Retina (tissue), 1 donor: ENCODE measurements at places on chromosomes 6 and 20.

GRCh38 chr20:60306105-60306504 lies 347.9 kb downstream of the CDH26 start:
- DNase-seq, result no peak

DNA sequence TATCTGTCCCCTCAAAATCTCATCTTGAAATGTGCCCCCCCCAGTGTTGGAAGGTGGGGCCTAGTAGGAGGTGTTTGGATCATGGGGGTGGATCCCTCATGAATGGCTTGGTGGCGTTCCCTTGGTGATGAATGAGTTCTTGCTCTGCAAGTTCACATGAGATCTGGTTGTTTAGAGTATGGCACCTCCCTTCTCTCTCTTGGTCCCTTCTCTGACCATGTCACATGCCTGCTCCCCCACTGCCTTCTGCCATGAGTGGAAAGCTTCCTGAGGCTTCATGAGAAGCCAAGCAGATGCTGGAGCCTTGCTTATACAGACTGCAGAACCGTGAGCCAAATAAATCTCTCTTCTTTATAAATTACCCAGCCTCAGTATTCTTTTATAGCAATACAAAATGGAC lies 70.9 kb downstream of the MAN1A1 start:
- no peak for DNase-seq

- DNase-seq, result no peak
Measured at GRCh38 chr6:120274547-120274946, 925.0 kb upstream of the MAN1A1 start.

- DNase-seq, result no peak
Measured at GRCh38 chr20:64006902-64007301, 26.0 kb downstream of the PRPF6 start.

DNA sequence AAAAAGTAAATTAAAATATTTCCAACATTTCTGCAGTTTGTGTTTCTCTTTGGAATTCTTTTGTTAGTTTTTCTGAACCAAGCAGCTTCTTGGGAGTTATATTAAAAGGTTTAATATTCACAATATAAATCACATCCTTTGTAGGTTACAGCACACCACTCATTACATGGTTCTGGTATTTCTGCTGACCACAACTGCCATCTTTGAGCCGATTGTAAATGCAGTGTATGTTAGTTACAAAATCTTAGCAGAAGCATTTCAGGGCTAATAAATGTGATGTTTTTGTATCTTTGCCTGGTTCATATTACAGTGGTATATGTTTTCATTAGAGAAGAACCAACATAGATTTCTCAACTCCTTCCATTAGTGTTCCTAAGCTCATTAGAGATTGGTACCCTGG lies 19.1 kb upstream of the TSHZ2 start:
- DNase-seq, result no peak

DNA sequence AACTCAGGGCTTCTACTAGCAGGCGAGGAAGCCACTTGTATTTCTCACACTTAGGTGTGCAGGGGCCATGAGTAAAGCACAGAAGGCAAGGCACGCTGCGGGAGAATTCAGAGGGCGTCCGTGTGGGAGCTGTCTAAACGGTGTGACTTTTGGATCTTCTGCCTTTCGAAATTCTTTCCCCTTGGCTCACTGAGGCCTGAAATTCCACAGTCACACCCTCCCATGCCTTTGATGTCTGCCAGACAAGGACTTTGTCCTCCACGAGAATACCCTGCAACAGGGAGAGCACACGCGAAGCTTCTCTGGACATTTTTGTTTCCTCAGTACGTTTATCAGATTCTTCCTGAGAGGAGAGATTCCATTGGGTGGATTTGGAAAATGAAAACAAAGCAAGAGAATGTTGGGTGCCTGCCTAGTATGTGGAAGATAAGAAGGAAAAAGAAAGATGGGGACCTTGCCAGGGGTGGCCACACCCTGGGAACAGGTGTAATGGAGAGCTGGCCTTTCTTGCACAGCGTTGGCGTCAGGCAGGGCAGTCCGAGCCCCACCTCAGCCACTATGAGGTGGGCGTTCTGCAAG lies 235.7 kb downstream of the MYLK4 start:
- no peak for DNase-seq
